ENCODE measurements at places on chromosomes 7 and 10.

DNA sequence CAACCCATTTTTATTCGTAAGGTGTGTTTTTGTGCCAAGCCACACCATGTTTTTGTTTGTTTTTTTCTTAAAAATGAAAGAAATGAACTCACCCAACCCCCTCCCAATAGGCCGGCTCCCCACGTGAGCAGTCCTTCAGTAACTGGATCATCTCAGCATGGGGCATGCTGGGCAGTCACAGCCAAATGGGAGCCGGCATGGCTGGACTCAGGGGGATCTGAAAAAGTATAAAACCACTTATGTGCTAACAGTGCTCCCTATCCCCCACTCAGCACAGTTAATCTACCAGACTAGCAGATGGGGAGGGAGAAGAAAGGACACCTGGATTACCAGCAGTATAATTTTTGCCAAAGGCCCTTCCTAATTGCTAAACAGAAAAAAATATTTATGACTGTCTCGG lies 39.3 kb downstream of the BAZ1B start:
- no peak for DNase-seq

GRCh38 chr10:72784551-72785351 lies 92.8 kb downstream of the MCU start:
- no peak for DNase-seq

DNA sequence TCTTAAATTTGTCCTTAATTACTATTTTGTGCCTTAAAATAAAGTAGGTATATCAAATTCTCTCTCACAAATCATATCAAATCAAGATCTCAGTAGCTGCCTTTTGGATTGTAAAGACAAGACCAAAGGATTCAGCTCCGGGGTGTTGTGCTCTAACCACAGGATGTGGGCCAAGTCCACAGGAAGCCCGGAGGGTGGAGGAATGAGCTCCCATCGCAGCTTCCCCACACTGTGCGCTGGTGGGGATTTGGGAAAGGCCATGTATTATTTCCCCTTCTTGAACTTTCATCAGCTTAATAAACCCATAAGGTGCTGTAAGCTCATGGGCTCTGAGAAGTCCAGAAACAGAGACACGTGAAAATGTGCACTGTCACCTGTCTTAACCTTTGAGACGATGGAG lies 241.6 kb upstream of the TCERG1L start:
- DNase-seq, result no peak

GRCh38 chr7:154905615-154906014 lies 97.3 kb downstream of the PAXIP1 start:
- no peak for DNase-seq

GRCh38 chr7:98130959-98131358 lies 24.3 kb downstream of the LMTK2 start:
- DNase-seq, result no peak

DNA sequence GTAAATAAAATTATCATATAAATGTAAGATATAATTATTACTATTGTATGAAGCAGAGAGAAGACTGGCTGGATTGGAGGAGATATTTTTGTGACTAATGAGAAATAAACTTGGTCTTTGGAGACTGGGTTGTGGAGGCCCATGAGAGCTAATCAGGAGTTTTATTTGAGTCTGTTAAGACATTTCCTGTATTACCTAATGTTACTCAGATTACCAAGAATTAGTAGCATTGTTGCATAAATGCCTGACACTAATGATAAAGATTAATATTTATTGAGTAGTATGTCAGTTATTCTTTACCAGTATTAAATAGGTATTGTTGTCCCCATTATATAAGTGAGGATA lies 7.1 kb downstream of the CCDC126 start:
- DNase-seq, result no peak

GRCh38 chr10:12262278-12262981 lies 66.4 kb downstream of the CDC123 start:
- DNase-seq, result no peak

DNA sequence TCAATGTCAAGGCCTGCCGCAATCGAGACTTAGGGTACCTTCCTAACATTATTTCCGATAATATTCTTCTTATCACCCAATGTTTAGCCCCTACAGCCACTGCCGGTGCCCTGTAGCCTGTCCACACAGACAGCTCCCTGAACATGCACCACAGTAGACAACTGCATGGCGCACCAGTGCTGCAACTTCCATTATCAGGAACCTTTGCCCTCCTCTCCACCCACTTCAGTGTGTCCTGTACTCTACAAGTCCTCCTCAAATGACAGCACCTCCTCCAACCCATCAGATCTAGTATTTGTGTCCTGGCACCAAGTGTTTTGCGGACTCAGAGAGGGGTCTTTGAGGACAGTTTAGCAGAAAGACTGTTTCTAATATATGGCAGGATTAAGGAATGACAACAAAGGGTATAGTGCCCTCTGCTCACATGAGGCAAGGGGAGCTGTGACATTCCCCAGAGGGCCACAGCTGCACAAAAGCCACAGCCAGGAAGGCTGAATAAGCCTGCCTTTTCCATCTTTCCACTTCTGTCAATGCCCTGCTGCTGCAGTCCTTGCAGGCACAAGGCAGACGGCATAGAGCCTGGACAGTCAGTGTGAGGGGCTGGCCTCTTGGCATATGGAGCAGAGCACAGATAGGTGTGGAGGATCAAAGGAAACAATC lies 335.4 kb downstream of the PARD3 start:
- DNase-seq, result no peak

DNA sequence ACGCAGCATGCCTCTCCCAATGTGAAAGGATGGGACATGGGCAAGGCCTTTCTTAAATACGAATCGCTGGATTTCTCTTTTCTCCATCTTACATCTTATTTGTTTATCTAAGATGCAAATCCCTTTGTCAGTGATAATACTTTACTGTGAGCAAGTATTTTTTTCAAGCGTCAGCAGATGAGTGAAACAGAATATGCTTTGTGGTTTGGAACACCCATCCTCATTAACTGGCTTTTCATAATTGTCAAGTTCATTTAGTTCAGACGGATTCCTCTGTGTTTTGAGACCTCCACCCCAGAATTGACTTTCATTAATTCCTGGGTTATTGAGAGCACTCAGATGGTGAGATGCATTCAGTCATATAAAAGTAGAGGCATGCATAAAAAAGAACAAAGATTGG lies 149.8 kb downstream of the NSUN6 start:
- DNase-seq, result no peak

- no peak for DNase-seq
Measured at GRCh38 chr7:24899161-24899560, 80.8 kb downstream of the OSBPL3 start.

DNA sequence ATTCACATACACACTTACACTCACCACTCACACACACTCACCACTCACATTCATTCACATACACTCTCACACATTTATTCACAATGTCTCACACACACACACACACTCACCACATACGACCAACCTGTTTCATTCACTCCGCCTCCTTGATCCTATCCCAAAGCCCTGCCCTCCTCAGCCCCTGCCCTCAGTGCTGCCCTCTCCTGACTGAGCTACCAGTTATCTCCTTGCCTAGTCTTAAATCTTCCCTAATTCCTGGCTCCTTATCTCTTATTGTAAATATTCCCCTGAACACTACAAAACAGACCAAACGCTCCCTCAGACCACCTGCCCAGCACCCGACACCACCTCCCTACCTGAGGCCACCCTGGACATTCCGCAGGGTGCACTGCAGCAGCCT lies 26.1 kb upstream of the C10orf120 start:
- DNase-seq, result no peak

DNA sequence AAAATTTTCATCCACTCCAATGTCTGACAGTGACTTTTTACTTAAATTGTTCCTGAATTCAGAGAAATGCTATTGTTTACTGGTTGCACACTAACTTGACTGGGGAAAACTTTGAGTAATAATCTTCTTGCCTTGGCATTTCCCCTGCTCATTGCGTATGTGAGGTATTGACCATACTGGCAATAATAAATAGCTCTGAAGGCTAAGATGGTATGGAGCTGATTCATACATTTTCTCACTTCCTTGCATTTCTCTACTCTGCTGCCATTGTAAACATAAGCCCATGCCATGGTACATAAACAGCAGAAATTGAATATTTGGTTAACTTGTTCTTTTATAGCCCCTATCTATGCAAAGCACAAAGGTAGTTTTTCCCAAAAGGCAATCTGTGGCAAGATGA lies 290.0 kb downstream of the RNLS start:
- DNase-seq, result no peak

DNA sequence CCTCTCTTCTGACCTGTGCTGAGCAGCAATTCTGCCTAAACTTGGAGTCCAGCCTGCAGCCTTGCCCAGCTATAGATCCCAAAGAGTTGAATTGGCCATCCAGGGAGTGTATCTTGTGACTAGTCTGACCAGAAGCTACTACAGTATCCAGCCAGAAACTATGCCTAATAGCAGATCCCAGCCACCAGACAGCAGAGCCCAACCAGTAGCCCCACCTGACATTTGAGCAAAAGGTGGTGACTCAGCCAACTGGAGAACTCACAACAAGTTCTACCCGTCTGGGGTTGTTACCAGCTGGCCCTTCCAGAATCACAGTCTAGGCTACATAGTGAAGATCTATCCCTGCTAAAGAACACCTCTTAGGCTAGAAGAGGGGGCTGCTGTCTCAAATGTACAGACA lies 315.0 kb downstream of the CRPPA start:
- DNase-seq, result no peak

DNA sequence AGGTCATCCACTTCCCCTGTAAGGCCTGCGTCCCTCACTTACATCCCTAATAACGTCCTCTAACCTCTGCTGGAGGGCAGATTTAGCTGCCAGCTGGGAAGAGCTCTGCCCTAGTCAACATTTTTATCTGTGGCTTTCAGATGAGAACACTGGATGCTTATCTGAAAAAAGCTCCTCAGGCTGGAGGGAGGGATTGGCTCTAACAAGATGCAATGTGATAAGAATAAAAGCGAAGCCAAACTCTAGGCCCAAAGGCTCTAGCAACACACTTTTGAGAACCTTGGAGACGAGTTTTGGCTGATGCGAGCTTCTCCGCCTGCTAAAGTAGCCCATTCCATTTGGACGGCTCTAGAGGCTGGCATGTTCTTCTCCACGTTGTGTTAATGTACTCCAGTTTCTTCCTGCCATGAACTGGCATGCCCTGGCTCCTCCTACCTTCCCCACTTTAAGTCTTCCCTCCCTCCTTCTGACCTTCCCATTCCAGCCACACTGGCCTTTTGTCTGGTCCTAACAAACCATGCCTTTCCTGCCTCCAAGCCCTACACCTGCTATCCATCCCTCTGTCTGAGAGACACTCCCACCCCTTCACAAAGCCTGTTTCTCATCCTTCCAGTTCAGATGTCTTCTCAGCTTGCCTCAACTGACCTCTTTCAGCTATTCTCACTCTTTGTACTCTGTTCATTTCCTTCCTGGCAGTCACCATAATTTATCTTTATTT lies 62.5 kb upstream of the ATRNL1 start:
- no peak for DNase-seq

DNA sequence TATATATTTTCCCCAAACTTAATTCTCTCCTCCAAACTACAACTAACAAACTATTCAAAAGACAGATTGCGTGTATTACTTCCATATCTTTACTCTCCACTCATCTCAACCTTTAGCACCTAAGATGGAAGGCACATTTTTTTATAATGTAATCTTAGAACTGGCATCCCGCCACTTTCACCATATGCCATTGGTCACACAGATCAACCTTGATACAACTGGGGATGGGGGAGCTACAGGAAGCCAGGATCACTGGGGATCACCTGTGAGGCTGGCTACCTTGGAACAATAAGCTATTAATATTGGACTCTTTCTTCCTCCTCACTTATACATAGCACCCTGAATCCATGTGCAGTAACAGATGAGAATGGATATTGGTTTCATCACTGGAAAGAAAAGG lies 469.6 kb upstream of the LRRN3 start:
- DNase-seq, result no peak

GRCh38 chr10:61894133-61894532 lies 7.4 kb upstream of the ARID5B start:
- DNase-seq, result no peak

GRCh38 chr7:32047801-32048200 lies 22.4 kb downstream of the PDE1C start:
- DNase-seq, result no peak

GRCh38 chr7:77426052-77426404 lies 9.9 kb upstream of the GSAP start:
- no peak for DNase-seq

DNA sequence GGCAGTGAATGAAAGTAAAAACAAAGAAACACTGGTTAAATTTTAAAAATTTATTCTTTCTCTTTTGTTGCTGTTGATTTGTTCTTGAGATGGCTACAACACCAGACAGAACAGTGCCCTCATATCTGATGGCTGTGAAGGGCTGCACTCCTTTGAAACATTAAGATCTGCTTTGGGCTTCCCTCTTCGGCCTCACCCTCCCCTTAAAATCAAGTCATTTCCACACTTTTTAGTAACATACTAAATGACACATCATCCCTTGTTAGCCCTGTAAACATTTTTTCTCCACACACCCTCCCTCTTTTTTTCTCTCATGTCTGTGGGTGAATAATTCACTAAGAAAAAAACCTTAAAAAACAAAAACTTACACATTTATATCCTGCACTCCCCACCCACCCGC lies 16.4 kb downstream of the IRF5 start:
- DNase-seq, result no peak

DNA sequence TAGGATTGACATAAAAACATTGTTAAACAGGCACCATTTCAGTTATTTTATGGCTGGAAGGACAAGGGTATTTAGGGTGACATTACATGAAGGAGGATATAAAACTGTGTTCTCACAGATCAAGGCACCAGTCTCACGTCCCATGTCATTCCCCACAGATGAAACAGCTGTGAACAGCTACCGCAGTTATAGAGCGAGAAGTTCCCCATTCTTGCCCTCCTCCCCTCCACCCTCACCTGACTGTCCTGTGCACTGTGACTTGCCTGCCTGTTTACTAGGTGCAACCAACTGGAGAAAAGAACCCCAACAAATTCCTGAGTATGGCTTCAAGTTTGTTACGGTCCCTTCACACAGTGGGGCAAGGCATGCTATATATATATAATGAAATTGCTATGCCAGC lies 141.6 kb downstream of the SND1 start:
- no peak for DNase-seq

- no peak for DNase-seq
Measured at GRCh38 chr7:140645166-140645900, 4.7 kb upstream of the DENND2A start.

GRCh38 chr7:107049971-107050532 lies 5.5 kb downstream of the PRKAR2B start:
- no peak for DNase-seq

GRCh38 chr7:68679459-68680234 lies 918.6 kb upstream of the AUTS2 start:
- DNase-seq, result no peak
